ENCODE measurements at places on chromosomes 16 and 17.

DNA sequence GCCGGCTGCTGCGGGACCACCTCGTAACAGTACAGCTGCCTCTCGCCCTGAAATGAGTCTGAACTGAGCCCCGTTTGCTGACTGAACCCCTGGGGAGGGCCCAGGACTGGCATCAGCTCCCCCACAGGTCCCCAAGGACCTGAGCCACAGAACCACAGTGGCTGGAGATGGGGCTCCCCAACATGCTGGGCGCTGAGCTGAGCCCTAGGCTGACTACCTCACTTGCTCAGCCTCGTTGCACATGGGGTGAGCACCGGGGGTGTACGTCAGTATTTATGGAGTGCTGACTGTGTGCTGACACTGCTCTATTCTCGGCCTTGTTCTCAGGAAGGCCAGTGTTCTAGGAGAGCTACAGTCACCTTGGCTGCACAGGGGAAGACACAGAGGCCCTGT, 6.6 kb upstream of the VASN start:
- DNase-seq, result no peak

DNA sequence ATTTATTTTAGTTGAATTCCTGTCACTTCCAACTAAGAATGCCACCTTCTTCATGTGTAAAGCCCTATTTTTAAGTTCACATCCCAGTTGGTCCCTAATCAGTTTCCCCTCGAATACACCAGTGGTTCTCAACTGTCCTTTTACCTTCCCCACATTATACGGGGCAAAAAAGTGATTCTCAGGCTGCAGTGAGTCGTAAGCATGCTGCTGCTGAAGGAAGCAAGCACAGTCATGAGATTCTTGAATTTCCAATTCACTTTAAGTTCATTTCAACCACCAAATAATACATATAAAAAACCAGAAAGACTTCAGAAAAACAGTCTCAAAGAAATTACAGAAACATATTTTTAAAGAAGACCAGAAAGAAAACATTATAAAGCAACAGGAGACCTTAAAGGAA, 47.9 kb downstream of the UBE2G1 start:
- DNase-seq, result no peak

- DNase-seq, result no peak
Observed at GRCh38 chr17:82614095-82614631, 34.1 kb downstream of the WDR45B start.

GRCh38 chr17:44636562-44636961, 19.7 kb upstream of the MEIOC start:
- peak; percentile 9 for DNase-seq

- no peak for DNase-seq
Observed at GRCh38 chr17:49993423-49994060, 1.5 kb downstream of the DLX3 start.

DNA sequence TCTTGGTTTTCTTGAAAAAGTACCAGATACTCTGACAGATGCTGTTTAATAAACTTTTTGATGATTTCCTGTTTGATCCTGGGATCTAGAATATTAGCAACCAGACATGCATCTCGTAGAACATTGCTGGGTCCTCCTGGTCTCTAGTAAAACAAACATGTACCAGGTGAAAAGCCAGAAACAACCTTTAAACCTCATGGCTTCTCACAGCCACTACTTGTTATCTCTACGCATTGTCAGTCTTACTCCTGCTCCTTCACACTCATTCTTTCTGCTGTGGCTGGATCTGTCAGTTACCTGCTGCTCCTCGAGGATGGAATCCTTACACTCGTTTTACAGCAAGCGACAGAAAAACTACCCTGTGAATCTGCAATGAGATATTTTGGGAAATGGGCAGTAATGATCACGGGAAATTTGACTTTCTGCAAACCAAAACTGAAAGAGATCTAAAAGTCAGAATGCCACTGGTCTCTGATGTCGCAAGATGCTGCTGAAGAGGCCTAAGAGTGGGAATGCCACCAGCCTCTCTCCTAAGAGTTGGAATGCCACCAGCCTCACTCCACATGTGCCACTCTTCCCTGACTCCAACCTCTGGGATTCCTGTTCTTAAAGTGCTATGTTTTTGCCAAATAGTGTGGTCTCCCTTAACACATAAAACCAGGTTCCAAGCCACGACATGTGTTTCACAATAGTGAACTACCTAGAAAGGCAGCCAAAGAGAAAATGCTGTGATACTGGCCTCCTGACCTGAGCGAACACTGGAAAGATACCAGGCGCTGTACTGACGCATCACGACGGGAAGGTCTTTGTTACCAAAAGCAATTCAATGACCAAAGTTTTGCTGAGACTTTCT, 86.3 kb downstream of the VPS53 start:
- DNase-seq, result no peak

DNA sequence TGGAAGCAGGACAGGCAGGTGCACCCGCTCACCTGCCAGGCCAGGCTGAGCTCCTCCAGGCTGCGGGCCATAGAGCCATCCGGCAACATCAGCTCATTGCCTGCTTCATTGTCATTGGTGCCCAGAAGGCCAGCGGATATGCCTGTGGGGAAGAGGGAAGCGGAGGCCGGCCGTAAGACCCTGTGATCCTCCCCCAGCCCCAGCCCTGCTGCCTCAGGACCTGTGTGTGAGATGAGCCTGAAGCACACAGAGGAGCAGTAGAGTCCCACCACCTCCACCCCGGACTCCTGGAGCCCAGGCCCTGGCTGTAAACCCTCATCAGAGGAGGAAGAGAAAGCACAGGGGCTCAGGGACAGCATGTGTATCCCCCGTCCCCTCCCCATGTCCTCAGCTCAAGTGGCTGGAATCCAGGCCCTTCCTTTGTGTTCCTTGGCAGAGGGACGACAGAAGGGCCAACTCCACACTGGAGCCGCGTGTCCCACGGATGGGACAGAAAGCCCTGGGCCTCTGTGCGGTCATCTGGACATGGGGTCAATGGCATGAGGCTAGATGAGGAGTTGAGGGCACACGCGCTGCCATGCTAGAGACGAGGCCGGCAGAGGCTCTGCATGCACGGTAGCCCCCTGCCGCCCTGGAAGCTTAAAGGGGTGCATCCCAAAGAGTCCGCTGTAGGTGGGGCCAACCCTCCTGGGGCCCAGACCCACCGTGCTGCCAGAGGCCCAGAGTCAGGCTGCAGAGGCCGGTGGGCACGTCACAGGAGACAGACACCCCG, 39.1 kb downstream of the RMI2 start:
- DNase-seq, result no peak

DNA sequence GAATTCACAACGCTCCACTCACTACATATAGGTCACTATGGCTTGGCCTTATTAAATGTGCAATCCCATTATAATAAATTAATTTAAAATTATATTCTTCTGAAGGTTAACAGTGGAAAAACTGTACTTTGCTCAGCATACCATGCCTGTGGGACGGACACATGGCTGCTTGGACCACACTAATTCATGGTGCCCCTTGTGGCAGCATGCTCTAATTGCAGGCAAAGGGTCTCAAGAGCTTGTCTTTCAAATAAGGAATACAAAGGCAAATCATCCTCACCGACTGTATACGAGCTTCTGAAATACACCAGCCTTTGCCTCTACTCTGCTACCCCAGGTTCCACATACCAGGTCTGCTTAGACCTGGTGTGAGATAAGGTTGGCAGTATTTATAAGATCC, 11.7 kb downstream of the SMPD3 start:
- DNase-seq, result no peak

DNA sequence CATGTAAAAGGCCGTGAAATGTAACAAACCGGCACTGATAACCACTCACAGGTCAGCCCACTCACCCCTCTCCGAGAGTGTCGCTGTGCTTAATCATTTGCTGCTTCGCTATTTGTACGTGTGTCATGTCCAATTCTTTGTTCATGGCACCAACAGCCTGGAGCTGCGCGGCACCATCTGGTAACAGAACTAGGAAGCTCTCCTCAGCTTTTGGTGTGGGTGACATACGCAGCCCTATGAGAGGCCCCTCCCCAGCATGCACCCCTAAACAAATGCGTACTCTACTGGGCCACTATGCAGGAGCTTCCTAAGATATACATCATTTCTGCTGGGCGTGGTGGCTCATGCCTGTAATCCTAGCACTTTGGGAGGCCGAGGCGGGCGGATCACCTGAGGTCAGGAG, 2.3 kb upstream of the PECAM1 start:
- peak; percentile 38 for DNase-seq

- DNase-seq, result no peak
Observed at GRCh38 chr17:13297183-13297582, 279.4 kb upstream of the ELAC2 start.

DNA sequence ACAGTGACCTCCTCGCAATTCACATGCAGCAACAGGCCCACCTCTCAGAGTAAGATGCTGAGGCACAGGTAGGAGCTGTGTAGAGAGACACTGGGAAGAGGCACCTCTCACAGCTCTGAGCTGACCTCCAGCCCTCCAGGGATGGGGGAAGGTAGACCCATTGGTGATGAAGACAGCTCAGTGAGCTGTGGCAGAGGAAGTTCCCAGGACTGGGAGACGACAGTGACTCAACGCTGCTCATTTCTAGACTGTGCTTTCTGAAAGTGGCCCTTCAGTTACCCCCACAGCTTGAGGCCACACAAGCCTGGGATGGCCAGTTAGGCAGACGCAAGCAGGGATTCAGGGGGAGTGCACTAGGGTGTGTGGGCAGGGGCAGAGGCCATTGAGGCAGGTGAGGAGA, 2073.2 kb downstream of the TP53TG3F start:
- DNase-seq, result no peak

DNA sequence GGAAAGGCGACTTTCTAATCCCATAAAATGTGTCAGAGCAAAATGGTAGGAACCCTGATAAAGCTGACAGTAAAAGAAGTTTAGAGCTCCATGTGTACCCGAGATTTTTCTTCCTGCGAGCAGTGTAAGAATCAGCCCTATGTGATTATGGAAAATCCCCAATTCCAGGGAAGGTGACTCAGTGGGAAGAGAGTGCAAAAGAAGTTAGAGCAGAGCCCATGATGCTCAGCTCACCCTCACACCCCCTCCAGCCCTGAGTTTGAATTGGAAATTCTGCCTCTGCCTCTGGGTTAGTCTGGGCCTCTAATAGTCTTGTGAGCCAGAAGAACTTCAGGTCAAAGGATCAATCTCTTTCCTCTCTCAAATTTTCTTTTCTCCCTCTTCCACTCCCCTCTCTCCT, 12.5 kb downstream of the C17orf78 start:
- no peak for DNase-seq

GRCh38 chr17:70934835-70935234, 765.5 kb downstream of the KCNJ2 start:
- no peak for DNase-seq

DNA sequence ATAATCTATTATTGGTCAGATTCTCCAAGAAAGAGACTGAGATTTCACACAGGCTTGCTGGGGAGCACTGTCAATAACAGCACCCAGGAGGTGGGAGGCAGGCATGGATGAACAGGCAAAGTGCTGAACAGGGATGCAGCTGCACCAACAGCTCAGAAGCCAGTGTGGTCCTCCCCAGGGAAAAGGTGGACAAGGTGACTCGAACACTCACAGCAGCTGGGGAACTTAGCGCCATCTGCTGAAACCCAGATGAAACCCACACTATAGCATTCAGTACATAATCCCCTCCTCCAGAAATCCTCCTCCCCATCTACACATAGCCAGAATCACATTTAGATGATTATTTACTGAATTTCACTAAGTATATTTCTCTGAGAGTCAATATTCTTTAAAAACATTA, 255.2 kb upstream of the WSB1 start:
- no peak for DNase-seq

DNA sequence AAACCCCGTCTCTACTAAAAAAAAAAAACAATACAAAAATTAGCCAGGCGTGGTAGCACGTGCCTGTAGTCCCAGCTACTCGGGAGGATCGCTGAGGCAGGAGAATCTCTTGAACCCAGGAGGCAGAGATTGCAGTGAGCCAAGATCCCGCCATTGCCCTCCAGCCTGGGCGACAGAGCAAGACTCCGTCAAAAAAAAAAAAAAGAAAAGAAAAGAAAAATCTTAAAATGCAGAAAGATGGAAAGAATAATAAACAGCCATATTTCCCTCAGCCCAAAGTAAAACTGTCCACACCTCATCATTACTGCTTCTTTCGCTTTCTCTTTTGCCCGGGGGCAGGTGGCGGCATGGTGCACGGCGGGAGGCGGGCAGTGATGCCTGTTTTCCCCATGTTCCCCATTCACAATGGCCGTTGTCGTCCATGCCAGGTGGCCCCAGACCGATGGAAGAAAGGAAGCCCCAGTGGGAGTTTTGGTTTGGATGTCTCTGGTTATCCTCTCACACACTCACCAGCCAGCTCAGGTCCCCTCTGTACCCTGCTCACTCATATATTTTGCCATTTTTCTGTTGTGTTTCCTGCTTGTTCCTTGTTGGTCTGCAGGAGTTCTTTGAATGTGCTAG, 37.0 kb upstream of the PEMT start:
- DNase-seq, result peak; percentile 55

DNA sequence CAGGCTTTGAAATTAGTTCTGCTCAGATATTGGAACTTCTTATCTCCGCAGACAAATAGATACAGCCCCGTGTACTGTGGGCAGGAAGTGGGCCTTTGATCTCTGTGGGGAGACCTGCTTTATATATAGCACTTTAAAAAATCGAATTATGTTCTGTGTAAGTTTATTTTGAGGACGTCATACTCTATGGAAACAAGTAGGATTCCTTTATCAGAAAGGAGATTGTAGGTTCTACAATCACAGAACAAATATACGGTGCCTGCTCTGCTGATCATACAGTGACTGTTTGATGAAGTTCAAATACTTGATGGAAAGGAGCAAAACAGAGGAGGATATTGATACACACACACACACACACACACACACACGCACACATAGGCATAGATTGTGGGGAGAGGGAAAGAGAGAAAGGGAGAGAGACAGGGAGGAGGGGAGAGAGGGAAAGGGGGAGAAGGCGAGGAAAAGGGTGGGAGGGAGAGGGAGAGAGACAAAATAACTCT, 14.7 kb upstream of the TMEM220 start:
- DNase-seq, result peak; percentile 43

DNA sequence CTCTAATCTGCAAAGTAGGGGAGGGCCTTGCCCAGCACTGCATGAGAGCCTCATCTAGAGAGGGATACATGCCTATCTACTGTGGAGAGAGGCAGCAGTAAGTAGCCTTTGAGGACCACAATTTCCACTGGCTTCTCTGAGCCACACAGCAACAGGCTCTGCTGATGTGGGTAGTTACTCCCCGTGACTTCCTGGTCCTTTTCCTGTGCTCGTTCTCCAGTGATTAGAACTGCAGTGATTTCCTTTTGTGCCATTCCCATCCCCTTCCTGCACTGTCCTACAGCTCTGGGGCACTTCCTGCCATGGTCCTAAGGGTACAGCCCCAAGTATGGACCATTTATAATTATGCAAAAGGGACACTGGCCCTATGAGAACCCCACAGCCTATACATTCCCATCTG, 3.0 kb downstream of the PLSCR3 start:
- DNase-seq, result no peak

GRCh38 chr16:84278968-84279367, 15.7 kb upstream of the WFDC1 start:
- DNase-seq, result no peak

GRCh38 chr17:9206741-9207332, 185.5 kb downstream of the NTN1 start:
- no peak for DNase-seq

Data from CD4-positive, alpha-beta T cell treated with Interleukin-10 for 1 hour (primary cell).